ENCODE measurements at places on chromosomes 12 and 14.

DNA sequence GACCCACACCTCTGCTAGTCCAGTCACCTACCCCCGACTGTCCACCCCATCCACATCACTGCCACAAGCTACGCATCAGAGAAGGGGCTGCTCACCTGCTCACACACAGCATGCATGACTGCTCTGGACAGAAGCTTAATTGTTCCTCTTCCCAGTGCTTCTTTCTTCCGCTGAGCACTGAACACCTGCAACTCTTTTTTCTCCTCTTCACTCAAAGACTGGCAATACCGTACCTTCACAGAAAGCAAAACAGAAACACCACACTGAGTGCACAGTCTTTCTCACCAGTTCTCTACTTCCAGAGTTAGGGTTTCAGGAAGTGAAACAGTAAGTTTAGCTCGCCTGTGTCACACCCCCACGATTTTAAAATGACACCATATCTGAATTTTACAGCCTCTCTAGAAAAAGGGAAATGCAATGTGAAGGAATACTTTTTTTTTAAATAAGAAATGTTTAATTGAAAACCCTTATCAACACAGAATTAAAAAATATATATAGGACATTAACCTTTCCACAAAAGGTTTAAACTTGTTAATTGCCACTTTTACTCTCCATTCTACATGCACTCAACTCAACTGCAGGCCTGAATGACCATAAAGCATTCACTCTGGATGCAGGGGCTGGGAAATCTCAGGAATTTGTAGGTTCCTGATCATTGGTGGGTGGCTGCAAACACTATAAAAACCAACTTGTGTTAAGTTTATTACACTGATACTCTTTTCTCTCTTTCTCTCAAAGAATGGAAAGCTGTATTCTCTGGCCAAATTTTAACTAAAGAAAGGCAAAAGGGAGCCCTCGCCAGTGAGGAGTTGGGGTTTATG lies 120.0 kb downstream of the PRICKLE1 start:
- DNase-seq, result no peak

DNA sequence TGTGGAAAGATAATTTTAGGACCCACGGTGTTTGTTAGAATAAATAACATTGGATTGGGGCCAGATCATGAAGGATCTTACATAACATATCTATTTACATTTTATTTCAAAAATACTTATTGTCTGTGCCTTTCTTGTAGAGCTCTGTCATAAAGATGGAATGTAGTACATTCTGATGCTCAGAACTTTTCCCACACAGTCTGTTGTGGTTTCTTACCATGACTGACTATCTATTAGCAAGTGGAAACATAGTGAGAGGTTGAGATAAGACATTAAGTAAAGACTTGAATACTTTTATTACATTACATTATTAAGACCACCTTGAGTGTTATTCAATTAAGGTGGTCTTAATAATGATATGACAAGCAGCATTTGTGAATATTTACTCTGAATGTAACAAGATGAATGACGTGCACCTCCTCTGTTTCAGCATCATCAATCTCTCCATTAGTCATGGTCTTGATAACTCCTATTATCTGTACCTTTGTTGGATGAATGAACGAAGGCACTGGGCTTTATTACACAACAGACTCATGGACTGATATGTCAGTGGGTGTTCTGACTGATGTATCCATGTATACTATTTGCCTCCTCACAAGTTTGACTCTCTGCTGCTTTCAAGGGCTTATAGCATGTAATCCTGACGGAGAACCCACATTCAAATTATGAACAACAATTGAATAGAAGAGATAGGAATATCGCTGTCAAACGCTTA lies 883.0 kb upstream of the FLRT2 start:
- no peak for DNase-seq

DNA sequence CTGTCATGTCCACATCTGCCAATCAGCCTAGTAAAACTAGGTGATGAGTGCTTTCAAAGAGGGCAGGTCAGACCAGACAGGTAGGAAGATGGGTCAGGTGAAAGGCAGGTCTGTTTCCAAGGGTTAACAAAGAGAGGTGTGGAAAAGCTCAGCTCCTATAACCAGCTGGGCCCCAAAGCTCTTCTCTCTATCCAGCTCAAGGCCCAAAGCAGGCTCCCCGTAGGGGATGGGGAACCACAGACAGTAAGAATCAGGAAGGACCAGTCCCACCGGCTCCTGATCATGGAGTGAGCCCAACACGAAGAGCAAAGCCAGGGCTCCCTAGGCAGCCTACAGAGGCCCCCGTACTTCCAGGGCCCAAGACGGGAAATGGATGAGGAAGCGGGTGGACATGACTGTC lies 83.2 kb downstream of the TTC9 start:
- no peak for DNase-seq

GRCh38 chr14:89618811-89619551 lies 201.9 kb upstream of the FOXN3 start:
- DNase-seq, result no peak

DNA sequence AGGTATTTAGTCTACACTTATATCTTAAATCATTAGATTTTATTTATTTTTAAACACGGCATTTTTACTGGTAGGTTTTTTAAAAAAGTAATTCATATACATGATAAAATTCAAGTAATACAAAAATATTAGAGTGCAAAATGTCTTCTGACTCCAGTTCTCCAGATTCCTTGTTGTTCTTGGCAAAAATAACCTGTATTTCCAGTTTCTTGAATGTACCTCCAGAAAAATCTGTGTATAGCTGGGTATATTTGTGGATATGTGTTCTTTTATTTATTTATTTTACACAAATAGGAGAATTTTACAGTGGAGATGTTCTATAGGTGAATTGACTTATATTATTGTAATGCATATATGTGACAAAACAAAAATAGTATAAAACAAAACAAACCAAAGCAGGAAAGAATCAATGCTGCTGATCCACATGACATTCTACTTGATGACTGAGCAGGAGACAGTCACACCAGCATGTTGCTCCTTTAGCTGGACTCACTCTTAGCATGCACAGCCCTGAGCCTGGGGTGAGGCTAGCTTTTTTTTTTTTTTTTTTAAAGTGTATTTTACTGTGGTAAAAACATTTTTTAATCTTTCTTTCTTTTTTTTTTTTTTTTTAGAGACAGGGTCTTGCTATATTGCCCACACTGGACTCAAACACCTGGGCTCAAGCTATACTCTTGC lies 42.2 kb upstream of the SLC38A2 start:
- no peak for DNase-seq

GRCh38 chr14:73662487-73662943 lies 17.7 kb downstream of the DNAL1 start:
- no peak for DNase-seq

DNA sequence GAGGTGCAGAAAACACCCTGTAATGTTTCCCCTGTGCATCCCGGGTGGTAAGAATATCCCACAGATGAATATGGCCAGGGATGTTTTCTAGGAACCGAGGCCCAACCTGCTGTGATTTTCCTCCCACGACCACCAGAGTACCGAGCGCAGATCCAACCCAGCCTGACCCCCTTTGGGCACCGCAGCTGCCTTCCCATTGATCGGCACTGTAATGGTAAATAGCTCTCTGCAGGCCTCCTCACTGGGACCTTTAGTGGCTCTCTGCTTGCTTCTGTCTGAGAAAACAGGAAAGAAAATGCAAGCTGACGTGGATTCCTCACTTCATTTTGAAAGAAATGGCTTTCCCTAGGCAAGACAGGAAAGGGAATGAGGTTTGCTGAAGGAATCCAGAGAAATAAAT lies 2.4 kb upstream of the RAB15 start:
- no peak for DNase-seq

- no peak for DNase-seq
Measured at GRCh38 chr14:96261053-96261452, 5.0 kb downstream of the BDKRB1 start.

DNA sequence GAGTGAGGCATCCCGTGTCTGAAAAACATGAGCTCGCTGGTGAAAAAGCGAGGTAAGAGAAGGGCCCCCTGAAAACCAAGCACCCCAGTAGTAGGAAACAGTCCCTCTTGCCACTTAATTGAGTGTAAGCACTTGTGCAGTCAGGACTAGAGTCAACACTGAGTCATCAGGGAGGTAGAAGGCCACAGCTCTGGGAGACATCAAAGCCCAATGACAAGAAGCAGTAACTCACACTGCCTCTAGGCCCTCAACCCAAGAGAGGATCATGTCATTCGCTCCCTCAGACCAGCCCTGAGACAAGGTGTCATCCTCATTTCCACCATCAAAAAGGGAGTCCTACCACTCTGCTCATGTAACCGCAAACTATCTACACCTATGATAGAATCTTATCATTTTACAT lies 17.8 kb downstream of the POMT2 start:
- DNase-seq, result no peak

GRCh38 chr14:97388408-97388807 lies 591.2 kb downstream of the VRK1 start:
- no peak for DNase-seq

- no peak for DNase-seq
Measured at GRCh38 chr14:56002876-56003625, 115.2 kb upstream of the PELI2 start.

GRCh38 chr12:104649921-104650320 lies 193.2 kb downstream of the CHST11 start:
- DNase-seq, result no peak

- no peak for DNase-seq
Measured at GRCh38 chr12:89389755-89390661, 37.7 kb upstream of the DUSP6 start.

DNA sequence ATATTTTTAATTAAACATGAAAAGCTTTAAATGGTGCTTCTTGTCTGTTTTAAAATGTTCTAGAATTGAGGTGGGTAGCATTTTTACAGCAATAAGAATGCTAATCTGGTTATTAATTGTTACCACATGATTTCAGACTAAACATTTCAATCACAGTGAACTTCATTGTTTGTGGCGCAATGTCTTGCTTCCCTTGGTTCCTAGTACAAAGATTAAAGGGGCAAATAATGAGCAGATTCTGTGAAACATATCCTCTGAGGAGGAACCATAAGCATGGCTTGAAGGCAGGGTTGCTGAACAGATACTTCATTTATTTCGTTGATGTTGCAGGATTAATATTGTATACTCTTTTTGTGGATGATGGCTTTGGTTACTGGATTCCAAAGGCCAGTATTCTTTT lies 162.1 kb downstream of the FUT8 start:
- no peak for DNase-seq

DNA sequence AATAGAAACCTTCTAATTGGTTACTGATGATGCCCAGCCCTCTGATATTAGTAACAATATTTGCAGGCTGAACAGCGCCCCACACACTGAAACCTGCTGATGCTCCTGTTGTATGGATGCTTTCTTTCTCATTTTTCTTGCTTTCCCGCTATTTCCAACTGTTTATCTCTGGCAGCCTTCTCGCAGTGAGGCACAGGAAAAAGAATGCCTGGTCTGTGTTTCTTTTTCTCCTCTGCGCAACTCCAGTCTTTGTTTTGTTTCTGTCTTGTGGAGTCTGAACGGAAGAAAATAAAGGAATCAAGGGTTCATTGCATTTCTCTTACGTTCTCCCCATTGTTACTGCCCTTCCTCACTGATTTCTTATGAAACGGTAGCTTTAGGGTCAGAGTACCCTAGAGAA lies 451.2 kb downstream of the EGLN3 start:
- DNase-seq, result no peak

GRCh38 chr14:63174760-63175191 lies 29.5 kb upstream of the RHOJ start:
- no peak for DNase-seq

DNA sequence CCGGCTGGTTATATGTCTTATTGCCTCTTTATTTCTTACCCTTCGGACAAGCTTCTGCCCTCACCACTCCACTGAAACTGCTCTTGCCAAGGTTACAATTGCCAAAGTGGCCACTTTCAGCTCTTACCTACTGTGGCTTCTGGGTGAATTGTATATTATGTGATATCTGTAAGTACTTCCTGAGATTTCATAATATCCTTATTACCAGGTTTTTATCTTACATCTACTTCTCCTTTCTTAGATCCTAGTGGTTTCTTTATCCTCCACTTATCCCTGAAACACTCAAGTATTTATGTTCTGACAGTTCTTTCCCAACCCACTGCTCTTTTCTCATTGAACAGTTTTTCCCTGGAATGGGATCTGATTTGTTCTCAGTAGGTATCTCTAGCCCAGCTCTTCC lies 10.5 kb downstream of the CELA1 start:
- no peak for DNase-seq

DNA sequence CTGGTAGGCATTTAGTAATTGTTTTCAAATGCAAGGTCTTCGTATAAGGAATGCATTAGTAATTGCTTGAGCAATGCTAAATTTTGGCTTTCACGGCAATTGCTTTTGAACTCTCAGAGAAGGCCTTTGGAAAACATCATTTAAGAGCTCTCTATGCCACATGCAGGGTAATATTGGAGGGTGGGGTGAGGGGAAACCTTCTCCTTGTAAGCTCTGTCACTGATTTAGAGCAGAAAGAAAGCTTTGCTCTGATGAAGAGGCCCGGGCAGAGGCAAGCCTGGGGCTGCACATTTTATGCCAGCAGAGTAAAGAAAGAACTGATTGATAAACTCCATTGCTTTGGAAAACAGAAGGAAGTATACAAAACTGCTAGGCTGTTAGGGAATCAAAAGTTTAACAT lies 70.9 kb downstream of the TRIM9 start:
- no peak for DNase-seq

GRCh38 chr12:92257261-92257660 lies 111.6 kb upstream of the BTG1 start:
- DNase-seq, result no peak

DNA sequence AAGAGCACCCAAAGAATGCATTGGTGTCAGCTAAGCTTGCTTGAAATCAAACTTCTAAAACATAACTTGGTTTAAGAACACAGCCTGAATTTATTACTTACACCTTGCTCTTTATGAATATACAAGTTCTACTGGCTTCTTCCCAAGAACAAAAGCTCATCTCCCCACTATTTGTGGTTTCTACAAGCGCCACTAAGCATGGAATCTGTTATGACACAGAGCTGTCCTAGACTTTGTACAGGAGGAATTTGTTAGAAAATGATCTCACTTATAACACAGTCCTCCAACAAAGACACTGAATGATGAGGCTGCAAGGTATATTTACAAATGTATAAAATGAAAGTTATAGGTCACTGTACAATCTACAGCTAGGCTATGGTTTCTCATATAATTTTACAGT lies 452.1 kb downstream of the BCAT1 start:
- DNase-seq, result no peak

DNA sequence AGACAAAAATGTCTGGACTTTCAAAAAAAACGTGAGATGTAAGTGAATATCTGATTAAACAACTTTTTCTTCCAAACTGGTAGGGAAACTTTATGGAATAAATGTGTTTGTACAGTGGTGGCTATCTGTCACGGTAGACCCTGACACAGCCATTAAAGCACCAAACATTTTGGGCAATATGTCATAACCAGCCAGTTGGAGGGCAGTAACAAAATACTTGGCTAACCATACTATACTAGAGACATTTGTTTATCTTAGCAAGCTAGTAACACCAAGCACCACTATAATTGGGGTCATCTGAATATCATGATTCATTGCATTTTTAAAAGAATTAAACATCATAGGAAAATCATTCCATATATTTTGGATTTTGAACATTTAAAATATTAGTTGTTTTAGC lies 6.0 kb upstream of the MYF6 start:
- DNase-seq, result no peak

- no peak for DNase-seq
Measured at GRCh38 chr14:52336241-52336640, 22.1 kb downstream of the PTGER2 start.

- no peak for DNase-seq
Measured at GRCh38 chr12:19841451-19841850, 402.2 kb downstream of the AEBP2 start.

All from amygdala (tissue), 56 donors.